ENCODE measurements at places on chromosomes 16 and 17. TPM values are rescaled to one million over a fixed set of nuclear protein-coding genes. Genes with fewer than 3 reads are reported as not detected.

Gene C17orf107
- not detected for total RNA-seq

Gene EFCAB13
- total RNA-seq: not detected

Gene TLE7
- not detected for total RNA-seq

DNA sequence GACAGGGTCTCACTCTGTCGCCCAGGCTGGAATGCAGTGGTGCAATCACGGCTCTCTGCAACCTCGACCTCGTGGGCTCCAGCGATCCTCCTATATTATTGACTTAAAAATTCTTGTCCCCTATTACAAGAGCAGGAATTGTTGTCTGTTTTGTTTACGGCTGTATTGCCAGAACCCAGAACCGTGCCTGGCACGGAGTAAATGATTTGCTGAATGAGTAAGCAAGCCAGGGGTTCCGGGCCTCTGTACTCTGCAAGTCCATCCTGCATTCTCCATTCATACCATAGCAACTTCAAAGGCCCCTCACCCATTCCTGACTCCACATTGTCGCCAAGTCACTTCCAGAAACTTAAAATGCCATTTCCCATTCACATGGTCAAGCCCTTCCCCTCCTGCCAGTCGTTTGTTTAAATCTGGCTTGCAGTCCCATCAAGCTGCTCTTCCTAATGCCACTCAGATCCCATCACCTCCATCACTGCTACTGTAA, 6.9 kb downstream of the ADCY9 start:
- no peak for DNase-seq

GRCh38 chr16:84183911-84184591, 2.8 kb downstream of the TAF1C start:
- no peak for DNase-seq

DNA sequence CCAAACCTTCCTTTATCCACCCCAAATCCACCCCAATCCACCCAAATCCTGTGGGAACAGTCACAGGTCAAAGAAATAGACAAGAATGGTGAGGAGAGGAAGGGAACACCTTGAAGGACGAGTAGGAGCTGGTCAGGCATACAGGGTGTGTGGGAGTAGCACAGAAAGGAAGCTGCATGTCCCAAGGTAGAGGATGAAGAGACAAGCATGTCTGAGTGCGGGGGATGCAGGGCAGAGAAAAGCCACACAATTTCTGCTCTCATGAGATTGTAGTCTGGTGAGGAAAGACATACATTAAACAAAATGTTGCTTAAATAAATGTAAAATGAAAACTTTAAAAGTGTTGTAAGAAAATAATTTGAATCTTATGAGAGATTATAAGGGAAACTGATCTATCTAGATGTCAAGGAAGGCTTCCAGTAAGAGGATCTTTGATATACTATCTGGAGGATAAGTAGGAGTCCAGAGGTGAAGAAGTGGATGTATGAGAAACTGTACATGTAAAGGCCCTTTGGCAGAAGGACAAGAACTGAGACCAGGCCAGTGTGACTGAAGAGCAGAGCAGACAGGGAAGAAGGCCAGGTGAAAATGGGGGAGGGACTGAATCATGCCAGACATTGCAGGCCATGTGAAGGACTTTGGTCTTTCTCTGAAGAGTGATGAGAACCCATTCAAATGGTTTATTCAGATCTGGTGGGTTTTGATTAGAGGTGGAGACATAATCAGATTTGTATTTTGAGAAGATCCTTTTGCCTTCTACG, 18.6 kb downstream of the TMEM98 start:
- no peak for DNase-seq

GRCh38 chr17:19739241-19740201, 8.6 kb downstream of the ALDH3A1 start:
- no peak for DNase-seq

Gene MED1
- 22.0 TPM for total RNA-seq

DNA sequence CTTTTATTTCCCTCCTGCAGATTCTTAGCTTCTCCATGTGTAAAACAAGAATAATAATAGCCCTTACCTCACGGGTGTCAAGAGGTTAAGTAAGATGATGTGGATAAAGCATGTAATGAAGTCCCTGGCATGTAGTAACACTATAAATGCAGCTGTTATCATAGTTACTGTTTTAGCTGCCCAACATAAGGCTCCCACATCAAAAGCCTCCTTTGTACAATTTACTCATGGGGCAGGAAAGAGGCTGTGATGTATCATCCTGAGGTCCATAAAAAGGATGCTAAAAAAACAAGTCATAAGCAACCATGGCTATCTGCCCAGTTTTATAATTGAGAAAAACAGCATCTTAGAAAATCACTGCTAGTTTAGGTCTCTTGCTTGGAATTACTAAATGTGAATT, 339.7 kb downstream of the CA10 start:
- DNase-seq: no peak

DNA sequence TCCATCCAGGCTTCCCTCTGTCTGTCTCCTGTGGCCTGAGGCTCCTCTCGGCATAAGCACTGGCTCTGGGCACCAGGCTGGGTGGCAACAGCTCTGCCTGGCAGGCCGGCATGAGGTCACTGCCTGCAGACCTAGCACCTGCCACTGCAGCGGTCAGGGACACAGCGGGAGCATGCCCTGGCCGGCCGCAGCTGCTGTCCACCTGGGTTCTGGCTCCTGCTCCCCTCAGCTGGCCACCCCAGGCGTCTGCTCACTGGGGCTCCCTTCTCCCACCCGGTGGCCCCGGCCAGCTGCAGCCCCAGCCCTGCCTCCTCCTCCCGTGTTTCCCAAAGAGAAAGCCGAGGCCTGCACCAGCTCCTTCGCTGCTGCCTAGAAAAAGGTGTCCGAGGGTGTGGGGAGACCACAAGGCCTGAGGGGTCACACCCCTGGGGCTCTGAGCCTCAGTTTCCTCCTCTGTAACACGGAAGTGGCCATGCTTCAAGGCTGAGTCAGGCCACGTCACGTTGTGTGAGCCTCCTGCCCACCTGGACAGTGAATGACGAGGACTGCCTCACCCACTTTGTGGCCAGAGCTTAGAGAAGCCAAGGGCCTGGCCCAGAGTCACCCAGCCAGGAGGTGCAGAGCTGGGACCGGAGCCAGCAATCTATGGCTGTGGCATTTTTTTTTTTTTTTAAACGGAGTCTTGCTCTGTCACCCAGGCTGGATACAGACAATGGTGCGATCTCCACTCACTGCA, 6.7 kb downstream of the NTHL1 start:
- DNase-seq: peak; percentile 71

DNA sequence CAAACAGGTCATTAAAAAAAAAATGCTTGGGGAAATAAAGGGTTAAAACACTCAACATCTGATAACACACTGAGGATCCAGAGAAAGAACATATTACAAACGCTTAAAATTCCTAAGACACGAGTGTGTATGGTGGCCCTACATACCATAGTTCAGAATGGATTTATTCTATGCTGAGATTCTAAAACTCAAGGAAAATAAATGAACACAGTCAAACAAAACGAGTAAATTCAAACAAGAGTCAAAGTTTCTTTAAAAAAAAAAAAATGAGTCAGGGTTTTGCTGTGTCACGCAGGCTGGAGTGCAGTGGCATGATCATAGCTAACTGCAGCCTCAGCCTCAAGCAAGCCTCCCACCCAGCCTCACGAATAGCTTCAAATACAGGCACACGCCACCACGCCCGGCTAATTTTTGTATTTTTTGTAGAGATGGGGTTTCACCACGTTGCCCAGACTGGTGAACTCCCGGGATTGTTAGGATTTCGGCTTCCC, 17.4 kb downstream of the CRK start:
- no peak for DNase-seq

Gene NOS2
- total RNA-seq: 1.0 TPM

DNA sequence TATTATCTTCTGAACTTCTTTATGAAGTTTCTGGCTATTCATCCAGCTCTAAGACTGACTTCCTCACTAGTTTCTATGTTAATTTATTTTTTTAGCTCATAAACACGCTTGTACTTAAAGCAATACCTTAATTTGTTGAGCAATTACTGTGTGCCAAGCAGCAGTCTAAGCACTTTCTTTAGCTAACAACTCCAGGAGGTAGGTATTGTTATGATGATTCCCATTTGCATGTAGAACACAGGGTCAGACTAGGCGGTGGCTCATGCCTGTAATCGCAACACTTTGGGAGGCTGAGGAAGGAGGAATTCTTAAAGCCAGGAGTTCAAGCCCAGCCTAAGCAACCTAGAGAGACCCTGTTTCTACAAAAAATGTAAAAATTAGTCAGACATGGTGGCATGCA, 19.8 kb downstream of the DNAH3 start:
- no peak for DNase-seq

GRCh38 chr16:27692576-27692975, 142.6 kb downstream of the KATNIP start:
- no peak for DNase-seq

Gene TUBG2
- total RNA-seq: 1.1 TPM

DNA sequence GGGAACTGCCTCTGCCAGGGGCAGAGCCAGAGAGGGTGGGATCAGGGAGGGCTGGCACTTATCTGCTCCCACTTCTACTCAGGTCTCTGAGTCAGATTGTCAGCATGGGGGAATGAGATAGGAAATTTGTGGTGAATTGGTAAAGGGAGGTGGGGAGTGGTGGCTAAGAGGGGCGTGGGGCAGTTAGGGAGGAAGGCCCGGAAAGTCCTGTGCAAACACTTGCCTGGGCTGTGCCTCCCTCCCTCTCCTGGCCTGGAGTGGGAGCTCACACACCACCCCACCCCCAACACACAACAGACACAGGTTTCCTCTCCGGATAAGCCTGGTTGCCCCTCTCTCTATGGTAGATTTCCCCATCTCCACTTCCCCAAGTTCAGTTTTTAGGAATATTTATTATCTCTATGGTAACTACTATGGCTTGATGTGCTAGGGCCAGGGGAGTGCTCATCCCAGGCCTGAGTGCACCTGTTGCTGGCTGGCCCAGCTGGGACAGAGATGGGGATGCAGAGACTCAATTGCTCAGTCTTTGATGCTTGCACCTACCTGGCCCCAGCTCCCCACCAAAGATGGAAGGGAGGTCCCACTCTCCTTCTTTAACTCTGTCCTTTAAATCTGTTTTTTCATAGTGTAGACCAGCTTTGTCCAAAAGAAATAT, 2.7 kb downstream of the SPNS2 start:
- DNase-seq: no peak

GRCh38 chr16:78778101-78779004, 678.9 kb downstream of the WWOX start:
- DNase-seq: no peak

- DNase-seq: no peak
These were observed 140.2 kb downstream of the MSI2 start for GRCh38 chr17:57396511-57396921.

Gene PKD1
- total RNA-seq: 42.0 TPM

Gene TMC8
- not detected for total RNA-seq

DNA sequence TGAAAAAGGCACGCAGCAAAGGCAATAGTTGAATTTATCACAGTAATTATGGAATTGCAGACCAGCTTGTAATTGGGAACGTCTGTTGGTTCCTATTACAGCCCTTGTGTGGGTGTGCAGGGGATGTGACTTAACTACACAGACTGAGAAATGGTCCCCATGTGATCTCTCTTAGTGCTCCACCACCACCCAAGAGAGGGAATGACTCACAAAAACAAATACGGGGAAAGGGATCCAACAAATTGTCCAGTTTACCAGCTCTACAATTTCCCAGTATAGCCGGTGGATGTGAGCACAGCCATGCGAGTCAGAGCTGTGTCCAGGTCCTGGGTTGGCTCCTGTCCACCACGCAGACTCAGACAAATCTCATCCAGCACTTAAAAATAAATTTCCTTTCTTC, 337.9 kb downstream of the GRIN2A start:
- DNase-seq: no peak

Gene ABCA5
- total RNA-seq: 18.6 TPM
